ENCODE measurements at places on chromosomes 12 and 14.

DNA sequence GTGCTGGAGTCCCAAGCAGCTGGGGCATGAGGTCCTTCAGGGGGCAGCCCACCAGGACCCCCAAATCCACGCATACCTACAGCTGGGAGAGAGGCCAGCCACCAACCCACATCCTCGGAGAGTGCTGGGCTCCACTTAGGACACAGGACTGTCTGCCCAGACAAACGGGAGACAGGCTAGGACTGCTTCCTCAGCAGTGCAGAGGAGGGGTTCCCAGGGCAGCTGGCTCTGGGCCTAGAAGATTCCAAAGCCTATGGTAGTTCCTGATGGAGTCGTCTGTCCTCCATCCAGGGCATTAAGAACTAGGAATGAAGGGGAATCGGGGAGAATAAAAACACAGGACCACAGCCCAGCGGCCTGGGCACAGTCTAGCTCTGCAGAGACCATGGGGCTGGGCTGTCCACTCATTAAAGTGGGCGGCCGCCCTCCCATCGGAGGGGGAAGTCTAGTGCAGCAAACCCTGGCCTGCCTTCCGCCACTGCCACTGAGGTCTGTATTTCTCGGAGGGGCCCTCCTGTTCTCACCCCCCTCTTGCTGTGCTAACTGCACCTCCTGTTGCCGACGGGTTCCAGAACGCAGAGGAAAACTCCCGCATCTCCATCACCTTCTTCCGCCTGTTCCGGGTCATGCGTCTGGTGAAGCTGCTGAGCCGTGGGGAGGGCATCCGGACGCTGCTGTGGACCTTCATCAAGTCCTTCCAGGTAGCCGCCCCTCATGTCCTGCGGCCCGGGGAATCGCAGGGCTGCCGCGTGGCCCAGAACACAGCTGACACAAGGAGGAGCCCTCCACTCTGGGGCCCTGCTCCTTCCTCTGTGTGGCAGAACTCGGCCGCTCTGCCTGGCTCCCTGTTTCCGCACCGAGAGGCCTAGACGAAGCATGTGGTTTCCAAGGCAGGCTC lies 143.5 kb upstream of the FKBP4 start:
- DNase-seq, result no peak

DNA sequence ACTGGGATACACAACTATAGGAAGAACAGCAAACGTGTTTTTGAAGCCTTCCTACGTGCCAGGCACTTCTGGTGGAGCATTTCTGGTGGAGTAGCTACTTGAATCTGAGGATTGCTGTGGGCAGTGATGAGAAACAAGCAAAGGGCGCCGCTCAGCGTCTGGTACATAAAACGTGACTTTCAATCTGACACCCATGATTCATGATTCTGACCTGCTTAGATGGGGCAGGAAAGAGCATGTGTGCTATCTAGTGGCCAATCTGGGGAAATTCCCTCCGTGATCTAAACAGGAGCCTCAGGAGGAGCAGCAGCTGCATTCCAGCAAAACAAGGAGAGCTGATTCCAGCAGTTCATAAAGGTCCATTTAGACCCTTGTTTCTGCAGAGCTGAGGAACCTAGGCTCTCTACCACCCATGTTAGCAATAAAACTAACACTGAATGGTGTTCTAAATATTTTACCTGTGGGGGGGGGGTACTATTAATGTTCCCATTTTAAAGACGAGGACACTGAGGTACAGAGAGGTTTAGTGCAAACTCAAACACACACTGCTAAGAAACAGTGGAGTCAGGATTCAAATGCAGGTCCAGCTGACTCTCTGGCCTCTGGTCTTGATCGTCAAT lies 37.8 kb downstream of the PAH start:
- DNase-seq, result peak; percentile 61

DNA sequence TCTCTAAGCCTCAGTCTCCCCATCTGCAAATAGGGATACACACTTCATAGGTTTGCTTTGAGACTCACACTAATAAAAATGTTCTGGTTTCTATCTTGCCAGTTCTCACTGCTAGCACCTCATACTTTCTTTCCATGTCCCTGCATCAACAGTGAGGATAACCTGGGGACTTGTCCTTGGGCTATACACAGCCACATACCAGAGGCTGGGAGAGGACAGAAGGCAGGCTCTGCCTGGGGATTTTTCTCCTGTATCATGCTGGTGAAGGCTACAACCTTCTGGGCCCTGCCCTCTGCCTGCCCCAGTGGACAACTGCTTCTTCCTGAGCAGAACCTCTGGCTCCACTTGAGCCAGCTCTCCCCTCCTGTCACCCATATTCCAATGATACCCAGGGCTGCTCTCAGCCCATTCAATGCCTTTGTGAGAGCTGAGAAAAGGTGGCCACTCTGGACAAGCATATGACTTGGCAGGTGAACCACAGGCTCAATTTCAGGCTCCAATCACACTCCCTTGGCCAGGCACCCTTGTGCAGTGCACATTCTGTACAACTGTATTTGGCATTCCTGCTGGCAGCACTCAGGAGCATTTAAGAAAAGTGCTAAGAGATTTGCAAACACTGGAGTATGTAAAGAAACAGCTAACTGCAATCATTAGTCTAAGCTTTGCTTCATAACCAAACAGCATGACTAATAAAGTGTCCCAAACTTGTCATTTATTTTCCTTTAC lies 135.8 kb upstream of the VRK1 start:
- DNase-seq, result no peak

DNA sequence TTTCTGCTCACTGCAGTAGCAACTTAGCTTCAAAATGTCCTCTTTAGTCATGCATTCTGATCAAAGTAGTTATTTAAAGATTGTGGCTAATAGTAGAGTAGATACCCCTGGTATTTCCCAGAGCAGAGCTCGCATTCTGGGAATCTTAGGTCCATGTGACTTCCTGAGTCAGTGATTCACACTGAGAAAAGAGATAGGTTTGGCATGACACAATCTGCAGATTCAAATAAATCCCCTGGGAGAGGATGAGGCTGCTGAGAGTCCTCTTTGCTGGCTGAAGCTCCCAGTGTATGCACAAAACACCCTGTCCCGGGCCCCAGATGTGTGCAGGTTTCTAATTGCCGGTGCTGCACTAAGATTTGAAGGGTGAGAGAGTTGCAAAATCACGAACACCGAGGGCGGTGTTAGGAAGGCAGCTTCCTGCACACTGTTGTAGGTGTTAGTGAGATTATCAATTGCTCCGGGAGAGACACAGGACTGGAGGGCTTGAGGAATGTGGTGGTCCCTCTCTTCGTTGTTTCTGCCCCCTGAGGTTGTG lies 233.2 kb downstream of the NRXN3 start:
- no peak for DNase-seq

DNA sequence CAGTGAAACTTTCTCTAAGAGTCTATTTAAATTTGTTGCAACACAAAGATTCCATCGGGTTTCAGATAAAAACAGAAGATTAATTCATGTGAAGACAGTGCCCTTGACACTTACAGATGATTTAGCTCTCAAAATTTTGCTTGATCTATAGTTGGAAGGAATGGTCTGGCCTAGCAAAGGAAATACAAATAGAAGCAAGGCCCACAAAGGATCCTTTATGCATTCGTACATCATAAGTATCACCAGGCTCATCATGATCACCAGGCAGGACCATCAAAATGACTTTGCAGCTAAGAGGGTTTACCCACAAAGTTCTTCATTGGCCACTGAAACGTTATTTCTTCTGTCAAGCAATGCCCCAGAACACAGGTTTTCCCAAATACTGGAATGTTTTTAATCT lies 24.8 kb downstream of the JKAMP start:
- DNase-seq, result no peak

Data from epithelial cell of prostate (primary cell).